ENCODE measurements at places on chromosomes 5 and 9.
A peak's percentile ranks its signal among the peaks of the same experiment; 100 is the strongest.

DNA sequence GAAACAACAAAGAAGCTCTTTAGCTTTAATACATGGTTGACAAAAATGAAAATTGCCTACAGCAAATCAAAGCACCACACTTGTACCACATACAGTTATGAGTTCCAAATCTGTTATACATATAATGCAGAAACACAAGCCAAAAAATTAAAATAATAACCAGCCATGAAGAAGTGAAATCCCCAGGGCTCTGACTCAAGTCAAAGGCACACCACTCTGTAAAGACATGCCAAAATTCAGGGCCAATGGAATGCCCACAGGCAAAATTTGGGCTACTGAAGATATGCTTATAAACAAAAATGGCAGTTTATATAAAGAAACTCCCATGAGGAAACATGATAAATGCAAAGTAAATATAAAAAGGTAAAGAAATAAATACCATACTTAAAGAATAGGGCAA, 29.0 kb downstream of the THBS4 start:
- DNase-seq, result no peak

DNA sequence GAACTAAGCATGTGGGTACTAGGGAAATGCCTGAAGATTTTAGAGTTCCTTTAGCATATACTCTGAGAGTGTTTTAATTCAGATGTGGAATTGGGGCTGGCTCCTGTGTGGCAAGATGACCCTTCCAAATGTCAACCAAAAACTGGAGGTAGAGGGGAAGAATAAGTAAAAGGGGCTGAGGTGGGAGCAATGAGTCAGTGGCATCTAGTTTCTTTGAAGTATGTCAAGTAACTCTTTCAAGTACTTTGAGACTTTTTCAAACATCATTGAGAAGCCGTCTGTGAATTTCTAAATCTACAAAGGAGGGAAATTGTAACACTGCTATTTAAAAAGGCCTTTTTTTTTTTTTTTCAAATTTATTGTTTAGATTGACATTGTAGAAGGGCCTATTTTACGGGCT, 184.4 kb downstream of the MAN2A1 start:
- no peak for DNase-seq

DNA sequence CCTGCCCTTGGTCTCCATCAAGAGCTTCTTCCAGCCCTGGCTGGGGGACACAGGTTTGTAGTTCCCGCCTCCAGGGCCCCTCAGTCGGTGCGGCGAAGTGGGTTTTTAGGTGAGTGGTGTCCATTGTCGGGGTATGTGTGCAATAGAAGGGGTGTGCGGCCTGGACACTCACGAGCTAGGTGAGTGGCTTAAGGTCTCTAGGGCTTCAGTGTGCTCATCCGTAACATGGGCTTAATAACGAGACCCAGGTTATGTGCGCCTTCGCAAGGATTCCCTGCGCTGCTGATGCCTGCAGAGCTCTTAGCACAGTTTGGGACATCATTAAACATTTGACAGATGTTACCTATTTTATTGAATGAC, 656 bp downstream of the CEP78 start:
- DNase-seq, result no peak

- no peak for DNase-seq
These were observed 238.9 kb upstream of the NR4A3 start for GRCh38 chr9:99582814-99583213.

DNA sequence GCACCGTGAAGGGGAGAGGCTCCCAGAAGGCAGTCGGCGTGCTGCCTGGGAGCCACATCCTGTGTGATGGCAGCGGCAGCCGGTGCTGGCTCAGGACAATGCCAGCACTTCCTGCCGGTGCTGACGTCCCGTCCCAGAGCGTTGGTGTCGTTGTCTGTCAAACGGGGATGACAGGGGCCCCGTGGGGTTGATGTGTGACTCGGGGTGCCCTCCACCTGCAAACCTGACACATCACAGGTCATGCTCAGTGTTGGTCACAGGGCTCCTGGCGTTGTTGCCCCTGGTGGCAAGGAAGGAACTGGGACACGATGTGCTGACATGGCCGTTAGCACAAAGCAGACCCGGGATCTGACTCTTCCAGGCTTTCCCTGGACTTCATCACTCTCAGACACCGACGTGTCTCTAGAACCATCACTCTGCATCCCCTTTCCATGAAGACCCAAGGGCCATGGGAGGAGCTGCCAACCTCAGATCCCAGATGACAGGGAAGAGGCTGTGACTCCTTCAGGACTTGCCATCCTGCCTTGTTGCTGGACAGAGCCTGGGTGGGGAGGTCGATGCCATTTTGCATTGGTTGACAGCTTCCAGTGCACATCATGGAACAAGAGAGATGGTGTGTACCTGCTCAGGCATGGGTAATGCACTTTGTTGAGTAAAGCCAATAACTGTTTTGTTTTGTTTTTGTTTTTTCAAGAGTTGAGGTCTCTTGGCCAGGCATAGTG, 21.5 kb downstream of the PLPP7 start:
- peak; percentile 8 for DNase-seq

GRCh38 chr9:121883281-121884056, 209.6 kb downstream of the TTLL11 start:
- DNase-seq, result no peak

DNA sequence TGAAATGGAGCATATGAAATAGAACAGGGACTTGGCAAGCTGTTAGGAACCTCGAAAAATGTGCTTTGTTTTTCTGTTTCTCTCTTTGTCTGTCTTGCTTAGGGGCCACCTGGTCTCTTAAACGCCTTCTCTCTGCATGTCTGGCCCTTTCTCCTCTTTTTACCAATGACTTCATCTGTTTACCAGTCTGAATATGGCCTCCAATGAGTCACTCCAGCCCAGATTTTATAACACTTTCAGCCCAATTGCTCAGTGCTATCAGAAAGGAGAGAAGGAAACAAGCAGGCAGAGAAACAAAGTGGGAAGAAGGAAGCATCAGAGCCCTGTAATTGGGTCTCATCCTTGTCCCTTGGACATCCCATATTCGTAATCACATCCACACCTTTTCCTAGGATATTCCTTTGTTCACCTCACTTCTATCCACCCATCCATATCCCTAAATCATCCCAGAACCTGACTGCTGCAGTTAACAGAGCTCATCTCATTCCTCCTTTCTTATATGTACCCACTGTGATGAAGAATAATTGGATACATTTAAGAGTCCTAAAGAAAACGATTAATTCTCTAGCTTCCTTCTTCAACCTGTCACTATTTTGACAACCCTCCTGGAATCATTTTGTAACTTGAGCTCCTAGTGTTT, 151.8 kb upstream of the GPR151 start:
- DNase-seq, result no peak

GRCh38 chr9:113238859-113239232, 17.5 kb downstream of the SLC31A1 start:
- DNase-seq, result no peak

- no peak for DNase-seq
These were observed 17.0 kb upstream of the IPPK start for GRCh38 chr9:92686954-92687353.

DNA sequence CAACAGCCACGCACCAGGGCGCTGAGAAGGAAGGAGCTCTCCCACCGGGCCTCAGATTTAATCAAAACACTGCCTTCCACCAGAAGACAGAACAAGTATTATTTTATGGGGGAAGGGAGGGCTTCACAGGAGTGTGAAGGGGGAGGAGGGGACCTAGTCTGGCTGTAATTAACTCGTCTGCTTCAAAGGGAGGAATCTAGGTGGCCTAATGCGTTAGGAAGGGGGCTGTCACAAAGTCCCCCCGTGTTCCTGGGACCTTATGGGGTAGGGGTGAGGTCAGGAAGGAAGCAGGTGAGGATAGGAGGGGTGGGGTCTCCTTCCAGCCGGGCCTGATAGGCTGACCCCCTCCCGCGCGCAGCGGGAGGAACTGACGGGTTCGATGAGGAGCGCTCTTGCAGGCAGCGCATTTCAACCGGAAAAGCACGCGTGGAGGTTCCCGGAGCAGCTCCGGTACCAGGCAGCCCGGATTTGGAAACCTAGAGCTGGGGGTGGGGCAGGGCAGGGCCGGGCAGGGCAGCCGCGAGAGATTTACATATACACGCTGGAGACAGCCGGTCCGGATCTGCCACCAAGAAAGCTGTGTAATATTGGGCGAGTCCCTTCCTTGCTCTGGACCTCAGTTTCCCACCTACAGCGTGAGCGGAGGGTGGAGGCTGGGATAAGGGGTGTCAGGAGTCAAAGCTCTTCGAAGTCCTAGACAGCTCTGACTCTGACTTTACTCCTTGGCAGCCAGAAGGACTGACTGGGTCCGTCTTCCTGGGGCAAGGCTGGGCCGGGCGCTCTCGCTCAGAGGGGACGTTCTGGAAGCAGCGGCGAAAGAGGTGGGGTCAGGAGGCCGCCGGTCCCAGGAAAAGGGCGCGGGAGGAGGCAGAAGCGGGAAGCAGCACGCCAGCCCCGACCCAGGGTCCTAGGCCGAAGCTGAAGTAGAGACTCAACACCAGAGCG, 1.8 kb downstream of the SHB start:
- no peak for DNase-seq

DNA sequence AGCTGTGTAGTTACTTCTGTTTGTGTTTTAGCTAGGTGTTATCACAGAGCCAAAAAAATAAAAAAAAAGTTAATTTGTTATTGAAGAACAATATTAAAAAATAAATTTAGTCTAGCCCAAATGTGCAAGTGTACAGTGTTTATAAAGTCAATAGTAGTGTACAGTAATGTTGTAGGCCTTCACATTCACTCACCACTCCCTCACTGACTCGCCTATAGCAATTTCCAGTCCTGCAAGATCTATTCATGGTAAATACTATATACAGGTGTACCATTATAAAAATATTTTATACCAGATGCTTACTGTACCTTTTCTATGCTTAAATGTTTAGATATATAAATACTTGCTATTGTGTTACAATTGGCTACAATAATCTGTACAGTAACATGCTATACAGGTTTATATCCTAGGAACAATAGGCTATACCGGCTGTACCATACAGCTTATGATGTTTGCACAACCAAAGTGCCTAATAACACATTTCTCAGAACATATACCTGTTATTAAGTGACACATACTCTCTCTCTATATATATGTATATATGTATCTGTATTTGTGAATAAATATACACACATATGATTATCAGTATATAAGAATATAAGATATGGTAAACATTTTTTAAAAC, 341.4 kb upstream of the EDIL3 start:
- DNase-seq, result no peak

GRCh38 chr5:57887851-57888621, 405.4 kb upstream of the ACTBL2 start:
- DNase-seq, result no peak

- DNase-seq, result no peak
These were observed 151.5 kb upstream of the ABCA1 start for GRCh38 chr9:105079457-105079856.

DNA sequence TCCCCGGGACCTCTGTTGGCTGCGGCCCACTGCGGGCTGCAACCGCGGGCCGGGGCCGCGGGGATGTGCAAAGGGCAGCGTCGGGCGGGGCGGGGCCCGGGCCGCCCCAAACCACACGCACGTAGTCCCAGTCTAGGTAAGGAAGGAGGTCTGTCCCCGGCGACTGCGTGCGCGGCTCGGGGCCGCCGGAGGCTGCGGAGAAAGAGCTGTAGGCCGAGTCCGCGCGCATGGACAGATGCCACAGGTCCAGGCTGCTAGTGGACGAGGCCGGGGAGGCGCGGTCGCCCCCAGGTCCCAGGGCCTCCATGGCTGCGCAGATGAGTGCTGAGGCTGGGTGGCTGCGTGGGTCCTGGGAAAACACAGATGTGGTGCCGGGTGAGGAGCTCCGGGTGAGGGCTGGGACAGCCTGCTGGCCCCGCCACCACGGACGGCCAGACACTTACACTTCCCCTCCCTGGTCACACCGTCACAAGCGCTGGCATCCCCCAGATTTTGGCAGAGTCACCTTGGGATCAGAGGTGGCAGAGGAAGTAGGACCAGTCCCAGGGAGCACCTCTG, 4.5 kb downstream of the SHROOM1 start:
- DNase-seq, result no peak

- no peak for DNase-seq
These were observed 677.3 kb downstream of the PRELID2 start for GRCh38 chr5:145157841-145158240.

DNA sequence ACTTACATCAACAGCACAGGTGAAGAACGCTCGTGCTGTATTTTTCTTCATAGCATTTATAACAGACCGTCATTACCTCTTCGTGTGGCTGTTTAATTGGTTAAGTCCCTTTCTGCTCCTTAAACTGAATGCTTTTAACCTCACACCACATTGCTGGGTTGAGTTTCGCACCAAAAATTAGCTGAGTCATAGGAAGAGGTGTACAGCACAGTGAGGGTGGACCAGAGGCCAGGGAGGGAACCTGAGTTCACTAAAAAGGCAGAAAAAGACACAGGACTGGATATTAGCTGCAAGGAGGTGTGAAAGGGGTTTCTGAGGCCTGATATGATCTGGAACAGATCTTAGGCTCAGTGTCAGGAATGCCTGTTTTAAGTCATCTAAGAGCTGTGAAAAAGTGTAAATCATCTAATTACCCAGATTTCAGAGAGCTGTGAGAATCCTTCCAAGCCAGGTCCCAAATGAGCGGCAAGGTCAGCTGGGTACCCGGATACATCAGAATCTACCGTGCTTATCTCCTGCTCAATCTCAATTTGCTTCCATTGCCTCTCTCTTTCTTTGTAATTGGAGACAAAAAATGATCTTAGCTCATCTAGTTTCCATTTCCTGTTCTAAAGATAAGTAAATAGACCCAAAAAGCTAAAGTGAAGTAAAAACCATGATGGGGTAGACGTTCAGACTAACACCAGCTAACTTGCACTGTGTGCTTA, 7.1 kb upstream of the CFAP90 start:
- DNase-seq, result no peak

GRCh38 chr5:106545325-106545724, 1125.4 kb downstream of the EFNA5 start:
- DNase-seq, result no peak

GRCh38 chr5:153613144-153613543, 122.7 kb downstream of the GRIA1 start:
- no peak for DNase-seq

DNA sequence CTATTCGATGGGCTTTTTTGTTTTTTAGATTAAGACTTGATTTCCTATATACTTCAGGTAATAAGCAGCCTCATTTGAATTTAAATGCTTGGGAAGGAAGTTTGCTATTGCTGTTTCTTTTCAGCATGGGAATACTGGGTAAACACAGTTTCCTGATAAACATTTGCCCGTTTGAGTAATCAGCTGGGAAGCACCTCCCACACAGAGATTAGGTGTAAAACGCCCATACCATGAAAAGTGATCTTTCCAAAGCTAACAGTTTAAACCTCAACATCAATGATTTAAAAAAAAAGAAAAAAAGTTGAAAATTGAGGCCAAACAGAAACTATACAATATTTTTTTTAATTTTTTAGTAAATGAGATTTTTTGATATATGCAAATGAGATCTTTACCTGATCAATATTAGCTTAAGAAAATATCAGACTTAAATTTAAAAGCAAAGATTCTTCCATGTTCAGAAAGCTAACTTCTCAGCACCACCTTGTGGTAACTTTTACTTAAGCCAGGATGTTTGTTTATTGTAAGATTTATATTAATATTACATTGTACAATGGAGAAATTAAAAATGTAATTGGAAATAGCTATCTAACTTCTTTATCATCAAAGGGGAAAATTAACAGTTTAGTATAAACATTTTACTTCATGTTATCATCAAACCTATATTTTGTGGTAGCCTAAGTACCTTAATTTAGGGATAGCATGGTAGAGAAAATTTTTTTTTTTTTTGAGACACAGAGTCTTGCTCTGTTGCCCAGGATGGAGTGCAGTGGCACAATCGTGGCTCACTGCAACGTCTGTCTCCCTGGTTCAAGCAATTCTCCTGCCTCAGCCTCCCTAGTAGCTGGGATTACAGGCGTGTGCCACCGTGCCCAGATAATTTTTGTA, 39.8 kb downstream of the F2RL2 start:
- no peak for DNase-seq

GRCh38 chr5:10543585-10544040, 20.3 kb upstream of the ANKRD33B start:
- no peak for DNase-seq

GRCh38 chr9:82404196-82404870, 415.8 kb downstream of the SPATA31D1 start:
- DNase-seq, result no peak
